Activated CD4-positive, CD25-positive, alpha-beta regulatory T cell treated with anti-CD3 and anti-CD28 coated beads, Interleukin-2, amount 50 U/mL, for 24 hours (primary cell): ENCODE measurements at places on chromosomes 1 and 21.
A peak's percentile ranks its signal among the peaks of the same experiment; 100 is the strongest.

DNA sequence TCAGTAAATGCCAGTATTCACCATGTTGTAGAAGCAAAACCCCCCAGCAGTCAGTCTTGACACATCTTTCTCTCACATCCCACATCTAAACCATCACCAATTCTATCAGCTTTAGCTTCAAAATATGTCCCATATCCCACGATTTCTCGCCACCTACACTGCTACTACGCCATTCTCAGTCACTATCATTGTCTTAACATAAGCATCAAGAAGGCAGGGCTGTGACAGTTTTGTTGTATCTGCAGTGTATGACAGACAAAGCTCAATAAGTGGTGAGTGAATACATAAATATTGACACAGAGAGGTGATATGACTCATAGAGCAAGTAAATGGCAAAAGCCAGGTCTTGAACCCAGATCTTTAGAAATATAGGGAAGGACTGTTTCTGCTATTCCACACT, 59.9 kb downstream of the JAK1 start:
- peak; percentile 85 for ATAC-seq

- no peak for ATAC-seq
Measured at GRCh38 chr1:19505693-19506457, 20.5 kb upstream of the CAPZB start.

GRCh38 chr1:52927212-52928014, at the start of gene SCP2:
Gene SCP2 (plus strand): TSS chr1:52927276. CDS start chr1:52927397, 121 bp downstream.
- ATAC-seq, result peak; percentile 92

GRCh38 chr1:43267291-43267805, 2.4 kb upstream of the TMEM125 start:
- ATAC-seq, result no peak

GRCh38 chr1:7006996-7007871, 222.0 kb downstream of the CAMTA1 start:
- ATAC-seq, result no peak

DNA sequence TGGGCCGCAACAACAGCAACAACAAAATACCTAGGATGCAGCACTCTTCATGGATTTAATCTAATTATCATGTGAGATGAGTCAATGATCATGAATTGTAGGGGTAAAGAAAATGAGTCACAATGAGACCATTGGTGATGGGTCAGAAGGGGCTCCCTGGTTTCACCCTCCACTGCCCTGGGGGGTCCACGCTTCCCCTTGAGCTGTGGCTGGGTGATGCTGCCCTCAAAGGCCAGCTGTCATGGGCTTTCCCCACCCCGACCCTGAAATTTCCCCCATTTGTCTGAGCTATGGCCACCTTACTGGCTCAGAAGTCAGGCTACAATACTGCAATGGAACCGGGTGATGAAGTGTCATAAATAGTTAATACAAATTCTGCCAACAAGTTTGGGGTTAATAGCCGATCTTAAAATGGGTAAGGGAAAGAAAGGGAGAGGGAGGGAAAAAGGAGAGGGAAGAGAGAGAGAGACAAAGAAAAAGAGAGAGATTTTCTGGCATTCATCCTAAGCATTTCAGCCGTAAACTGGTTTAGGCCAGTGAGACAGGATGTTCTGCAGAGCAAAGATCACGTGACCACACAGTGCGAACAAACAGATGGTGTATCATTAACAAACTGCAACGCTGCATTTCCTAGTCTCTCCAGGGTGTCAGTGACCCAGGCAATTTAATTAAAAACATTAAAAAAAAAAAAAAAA, 143.4 kb upstream of the ERRFI1 start:
- peak; percentile 61 for ATAC-seq

DNA sequence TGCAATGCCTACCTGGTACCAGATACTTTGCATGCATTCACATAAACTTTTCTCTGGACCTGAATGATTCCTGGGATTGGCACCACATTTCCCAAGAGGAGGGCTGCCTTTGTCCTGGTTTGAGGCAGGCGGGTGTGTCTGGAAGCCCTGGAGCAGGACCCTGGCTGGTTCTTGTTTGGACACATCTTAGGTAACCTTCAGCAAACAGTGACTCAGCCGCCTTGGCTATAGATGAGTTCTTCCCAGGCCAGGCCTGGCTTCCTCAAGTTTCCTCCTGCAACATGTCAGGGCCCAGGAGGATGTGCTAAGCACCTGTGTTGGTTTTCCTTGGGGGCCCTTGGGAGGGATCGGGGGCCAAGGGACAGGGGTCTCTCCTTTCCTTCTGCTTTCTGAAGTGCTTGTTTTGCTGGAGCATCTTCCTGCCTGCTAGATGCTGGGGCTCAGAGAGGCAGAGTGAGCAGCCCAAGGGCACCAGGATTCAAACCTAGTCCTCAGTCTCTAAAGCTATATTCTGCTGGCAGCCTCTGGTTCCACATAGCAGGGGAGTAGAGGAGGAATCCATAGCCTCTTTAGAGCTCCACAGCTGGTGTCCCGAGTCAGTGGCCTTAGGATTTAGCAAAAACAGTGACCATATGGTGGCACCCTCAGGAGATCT, 38.2 kb downstream of the PAX7 start:
- ATAC-seq, result no peak

DNA sequence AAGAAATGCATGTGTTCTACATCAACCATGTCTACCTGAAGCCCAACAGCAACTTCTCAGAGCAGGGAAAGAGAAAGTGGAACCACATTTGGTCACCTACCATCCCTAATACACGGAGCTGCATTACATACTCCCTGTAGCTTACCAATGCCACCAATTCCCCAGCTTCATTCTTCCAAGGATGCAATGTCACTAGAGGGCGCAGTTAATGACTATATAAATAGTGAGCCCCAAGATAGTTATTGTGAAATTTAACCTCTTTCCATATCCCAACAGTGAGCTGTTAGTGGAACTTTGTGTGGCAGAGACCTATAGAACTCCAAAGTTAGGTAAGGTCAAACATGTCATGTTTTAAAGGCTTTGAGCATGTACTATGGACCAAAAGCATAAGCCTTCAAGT, 618.3 kb downstream of the SMYD3 start:
- ATAC-seq, result no peak

DNA sequence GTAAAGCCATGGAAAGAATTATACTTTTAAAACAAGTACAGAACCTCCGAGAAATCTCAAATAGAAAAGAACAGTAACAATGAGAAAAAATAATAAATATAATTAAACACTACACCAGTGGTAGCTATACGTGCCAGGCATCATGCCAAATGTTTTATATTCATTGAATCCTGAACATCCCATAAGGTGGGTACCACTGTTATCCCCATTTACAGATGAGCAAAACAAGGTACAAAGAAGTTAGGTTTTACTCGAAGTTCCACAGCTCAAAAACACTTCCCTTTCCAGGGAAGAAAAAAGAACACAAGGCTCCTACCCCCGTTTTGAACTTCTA, 33.4 kb downstream of the JAK1 start:
- no peak for ATAC-seq

DNA sequence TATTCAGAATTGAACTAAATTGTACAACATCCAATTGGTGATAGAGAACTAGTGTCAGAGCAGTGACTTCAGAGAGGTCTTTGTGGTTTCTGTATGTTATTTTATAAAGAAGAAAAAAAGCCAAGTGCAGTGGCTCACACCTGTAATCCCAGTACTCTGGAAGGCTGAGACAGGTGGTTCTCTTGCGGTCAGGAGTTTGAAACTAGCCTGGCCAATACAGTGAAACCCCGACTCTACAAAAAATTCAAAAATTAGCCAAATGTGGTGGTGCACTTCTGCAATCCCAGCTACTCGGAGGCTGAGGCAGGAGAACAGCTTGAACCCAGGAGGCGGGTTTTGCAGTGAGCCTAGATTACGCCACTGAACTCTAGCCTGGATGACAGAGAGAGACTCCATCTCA, 90.7 kb downstream of the ASH1L start:
- no peak for ATAC-seq

DNA sequence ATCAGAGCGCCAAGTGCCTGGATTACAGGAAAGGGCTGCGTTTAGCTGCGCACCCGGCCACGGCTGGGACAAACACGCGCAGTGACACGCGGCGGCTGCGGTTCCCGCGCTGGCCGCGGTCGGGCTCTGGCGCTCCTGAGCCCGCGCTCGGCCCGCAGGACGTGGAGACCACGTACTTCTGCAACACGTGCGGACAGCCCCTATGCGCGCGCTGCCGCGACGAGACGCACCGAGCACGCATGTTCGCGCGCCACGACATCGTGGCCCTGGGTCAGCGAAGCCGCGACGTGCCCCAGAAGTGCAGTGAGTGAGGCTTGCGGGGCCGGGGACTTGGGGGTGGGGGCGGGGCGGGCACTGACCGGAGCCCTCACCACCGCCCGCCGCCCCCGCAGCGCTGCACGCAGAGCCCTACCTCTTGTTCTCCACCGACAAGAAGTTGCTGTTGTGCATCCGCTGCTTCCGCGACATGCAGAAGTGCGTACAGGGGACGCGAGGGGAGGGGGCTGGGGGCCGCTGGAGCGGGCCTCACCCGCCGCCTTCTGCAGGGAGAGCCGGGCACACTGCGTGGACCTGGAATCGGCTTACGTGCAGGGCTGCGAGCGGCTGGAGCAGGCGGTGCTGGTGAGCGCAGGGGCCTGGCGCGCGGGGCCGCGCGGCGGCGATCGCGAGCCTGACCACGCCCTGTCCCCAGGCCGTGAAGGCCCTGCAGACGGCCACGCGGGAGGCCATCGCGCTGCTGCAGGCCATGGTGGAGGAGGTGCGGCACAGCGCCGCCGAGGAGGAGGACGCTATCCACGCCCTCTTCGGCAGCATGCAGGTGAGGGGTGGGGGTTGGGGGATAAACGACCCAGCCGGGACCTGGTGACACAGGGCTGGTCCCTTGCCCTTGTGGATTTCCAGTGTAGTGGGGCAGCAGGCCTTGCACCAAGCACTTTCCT, 3.1 kb downstream of the RNF207 start:
- peak; percentile 10 for ATAC-seq

- ATAC-seq, result no peak
Measured at GRCh38 chr1:70284366-70284765, 63.2 kb downstream of the SRSF11 start.

GRCh38 chr1:203671047-203671446, 44.4 kb downstream of the ATP2B4 start:
- ATAC-seq, result peak; percentile 66

DNA sequence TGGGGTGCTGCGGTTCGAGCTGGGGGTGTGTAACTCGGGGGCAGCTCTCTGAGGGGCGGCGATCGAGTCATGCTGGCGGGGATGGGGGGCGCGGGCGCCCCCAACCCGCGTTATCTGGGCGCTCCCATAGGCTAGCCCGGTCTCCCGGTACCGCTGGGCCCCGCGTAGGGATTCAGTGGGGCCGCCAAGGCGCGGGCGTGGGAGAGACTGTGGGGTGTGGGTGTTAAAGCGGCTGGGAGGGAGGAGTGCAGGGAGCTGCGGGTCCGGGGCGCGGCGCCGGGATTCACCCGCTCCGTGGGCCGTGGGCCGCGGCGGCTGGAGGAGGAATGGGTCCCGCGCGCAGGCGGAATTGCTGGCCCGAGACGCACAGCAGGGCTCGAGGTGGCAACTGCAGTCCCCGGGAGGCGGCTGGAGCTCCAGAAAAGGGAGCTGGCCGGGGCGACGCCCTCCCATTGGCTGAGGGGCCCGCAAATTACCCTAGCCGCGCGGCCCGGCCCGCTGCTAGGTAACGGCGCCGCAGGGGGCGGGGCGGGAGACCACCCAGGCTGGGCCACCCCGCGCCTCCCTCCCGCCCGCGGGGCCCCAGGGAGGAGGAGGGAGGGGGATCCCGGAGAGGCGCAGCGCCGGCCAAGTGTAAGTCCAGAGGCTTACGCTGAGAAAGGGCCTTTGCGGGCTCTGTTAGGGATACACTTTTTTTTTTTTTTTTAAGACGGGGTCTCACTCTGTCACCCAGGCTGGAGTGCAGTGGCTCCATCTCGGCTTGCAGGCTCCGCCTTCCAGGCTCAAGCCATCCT, at the start of gene PTCH2:
Gene PTCH2, minus strand, starts transcription at position 392 of the 794 bp plus-strand sequence. Its CDS starts 321 bp downstream, at position 71.
- ATAC-seq, result peak; percentile 46

- ATAC-seq, result no peak
Measured at GRCh38 chr1:44294588-44295007, 60.5 kb downstream of the ERI3 start.

- peak; percentile 67 for ATAC-seq
Measured at GRCh38 chr21:42746593-42747275, 93.3 kb downstream of the PDE9A start.

DNA sequence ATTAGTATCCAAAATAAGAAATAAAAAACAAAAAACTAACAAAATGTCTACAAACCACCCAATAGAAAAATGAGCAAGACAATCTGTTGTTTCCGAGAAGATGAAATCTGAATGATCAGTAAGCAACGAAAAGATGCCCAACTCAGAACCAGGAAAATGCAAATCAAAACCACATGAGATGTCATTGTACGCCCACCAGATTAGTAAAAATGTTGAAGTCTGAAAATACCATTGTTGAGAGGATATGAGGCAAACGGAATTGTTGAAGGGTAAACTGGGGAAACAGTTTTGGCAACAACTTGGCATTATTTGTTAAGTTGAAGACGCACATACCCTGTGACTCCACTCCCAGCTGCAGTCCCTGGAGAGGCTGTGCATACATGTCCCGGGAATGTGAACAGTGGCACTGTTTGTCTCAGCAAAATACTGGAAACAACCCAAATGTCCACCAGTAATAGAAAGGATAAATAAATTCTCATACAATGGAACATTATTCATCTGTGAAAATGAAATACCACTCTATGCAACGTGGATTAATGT, 10.6 kb downstream of the ZBTB17 start:
- ATAC-seq, result peak; percentile 20
